ENCODE measurements at places on chromosomes 13 and 19.

DNA sequence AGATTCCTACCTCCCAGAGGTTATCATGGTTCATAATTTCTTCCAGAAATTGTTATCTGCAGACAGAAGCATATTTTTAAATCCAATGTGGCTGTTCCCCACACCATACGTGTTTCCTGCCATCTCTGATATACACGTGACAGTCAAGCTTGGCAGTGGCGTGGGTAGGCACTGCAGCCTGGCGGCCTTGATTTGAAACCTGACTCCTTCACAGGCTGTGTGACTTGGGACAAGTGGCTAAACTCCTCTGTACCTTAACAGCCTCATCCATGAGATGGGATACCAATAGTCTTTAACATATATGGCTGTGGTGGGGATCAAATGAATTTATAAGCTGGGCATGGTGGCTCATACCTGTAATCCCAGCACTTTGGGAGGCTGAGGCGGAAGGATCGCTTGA, 33.2 kb downstream of the DPF1 start:
- no peak for DNase-seq

DNA sequence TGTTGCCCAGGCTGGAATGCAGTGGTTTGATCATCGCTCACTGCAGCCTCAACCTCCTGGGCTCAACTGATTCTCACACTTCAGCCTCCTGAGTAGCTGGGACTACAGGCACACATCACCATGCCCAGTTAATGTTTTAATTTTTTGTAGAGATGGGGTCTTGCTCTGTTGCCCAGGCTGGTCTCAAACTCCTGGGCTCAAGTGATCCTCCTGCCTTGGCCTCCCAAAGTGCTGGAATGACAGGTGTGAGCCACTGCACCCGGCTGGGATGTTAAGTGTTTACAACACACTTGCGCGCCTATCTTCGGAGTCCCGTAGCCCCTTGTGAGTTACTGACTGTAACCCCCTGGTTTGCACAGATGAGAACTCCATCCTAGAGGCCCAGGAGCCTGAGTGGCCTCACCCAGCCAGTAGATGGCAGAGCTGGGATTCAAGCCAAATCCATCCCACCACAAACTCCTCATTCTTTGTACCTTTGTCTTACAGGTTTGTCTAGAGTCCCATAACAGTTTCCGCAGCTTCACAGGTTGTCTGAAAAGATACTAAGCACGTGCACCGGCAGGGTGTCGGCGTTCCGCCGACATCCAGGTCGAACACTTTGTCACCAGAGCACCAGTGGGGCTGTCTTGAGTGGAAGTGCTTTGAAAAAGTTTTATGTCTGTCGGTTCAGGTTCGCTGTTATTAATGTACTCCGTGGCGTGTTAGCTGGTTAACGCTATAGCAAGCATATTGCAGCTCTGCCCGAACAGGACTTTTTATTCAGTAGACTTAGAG, 14.7 kb downstream of the MAG start:
- DNase-seq, result no peak

- DNase-seq, result no peak
Measured at GRCh38 chr19:39937094-39937720, 2.8 kb upstream of the FCGBP start.

GRCh38 chr13:19159181-19159580, 22.4 kb downstream of the TUBA3C start:
- DNase-seq, result no peak

GRCh38 chr19:16435999-16436650, 35.6 kb downstream of the EPS15L1 start:
- DNase-seq, result no peak

GRCh38 chr13:28499609-28500008, 4.7 kb upstream of the FLT1 start:
- no peak for DNase-seq

- peak; percentile 49 for DNase-seq
Measured at GRCh38 chr13:109784590-109785140, 1.7 kb downstream of the IRS2 start.

DNA sequence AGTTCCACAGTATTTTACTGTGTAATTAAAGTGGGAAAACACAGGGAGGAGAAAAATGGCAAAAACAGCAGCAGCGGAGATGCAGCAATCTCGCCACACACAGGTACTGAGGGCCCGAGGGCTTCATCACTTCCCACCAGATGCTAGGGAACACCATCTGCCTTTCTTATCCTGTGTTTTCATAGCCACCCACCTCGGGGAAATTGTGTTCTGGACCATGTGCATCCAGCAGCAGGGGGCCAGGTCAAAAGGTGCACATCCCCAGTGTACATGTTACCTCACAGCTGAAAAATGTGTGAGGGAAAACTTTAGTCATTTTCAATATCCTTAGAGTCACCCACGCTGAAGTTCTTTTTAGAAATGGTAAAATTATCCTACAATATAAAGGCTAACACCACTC, 30.2 kb downstream of the PDCD5 start:
- DNase-seq, result no peak

- DNase-seq, result no peak
Measured at GRCh38 chr13:74629985-74630384, 495.8 kb upstream of the KLF12 start.

DNA sequence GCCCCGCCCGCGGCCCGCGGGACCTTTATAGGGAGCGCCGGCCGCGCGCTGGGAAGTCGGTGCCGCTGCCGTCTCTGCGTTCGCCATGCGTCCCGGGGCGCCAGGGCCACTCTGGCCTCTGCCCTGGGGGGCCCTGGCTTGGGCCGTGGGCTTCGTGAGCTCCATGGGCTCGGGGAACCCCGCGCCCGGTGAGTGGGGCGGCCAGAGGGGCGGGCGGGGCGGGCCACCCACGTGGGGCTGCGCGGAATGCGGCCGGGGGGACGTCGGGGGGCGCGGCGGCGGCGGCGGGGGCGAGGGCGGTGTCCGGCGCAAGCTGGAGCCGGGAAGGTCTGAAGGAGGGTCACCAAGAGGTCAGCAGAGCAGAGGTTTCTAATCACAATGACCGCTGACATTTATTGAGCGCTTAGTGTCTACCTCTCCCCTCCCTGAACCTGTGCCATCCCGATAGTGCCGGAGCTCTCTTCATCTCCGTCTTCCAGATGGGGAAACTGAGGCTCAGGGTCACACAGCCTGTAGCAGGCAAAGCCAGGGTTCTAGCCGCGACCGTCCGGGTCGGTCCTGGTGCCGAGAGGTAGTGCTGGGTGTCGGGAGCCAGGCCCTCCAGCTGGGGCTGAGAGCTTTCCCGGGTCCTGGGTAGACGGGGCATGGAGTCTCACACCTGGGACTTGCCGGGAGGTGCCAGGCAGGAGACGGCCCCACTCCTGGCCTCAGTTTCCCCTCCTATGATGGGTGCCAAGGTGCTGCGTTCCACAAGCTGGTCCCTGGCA, at the start of gene FSTL3:
FSTL3 (plus strand) TSS at position 54 of the 767 bp plus-strand sequence; CDS start at position 86, 32 bp downstream.
- DNase-seq, result no peak

DNA sequence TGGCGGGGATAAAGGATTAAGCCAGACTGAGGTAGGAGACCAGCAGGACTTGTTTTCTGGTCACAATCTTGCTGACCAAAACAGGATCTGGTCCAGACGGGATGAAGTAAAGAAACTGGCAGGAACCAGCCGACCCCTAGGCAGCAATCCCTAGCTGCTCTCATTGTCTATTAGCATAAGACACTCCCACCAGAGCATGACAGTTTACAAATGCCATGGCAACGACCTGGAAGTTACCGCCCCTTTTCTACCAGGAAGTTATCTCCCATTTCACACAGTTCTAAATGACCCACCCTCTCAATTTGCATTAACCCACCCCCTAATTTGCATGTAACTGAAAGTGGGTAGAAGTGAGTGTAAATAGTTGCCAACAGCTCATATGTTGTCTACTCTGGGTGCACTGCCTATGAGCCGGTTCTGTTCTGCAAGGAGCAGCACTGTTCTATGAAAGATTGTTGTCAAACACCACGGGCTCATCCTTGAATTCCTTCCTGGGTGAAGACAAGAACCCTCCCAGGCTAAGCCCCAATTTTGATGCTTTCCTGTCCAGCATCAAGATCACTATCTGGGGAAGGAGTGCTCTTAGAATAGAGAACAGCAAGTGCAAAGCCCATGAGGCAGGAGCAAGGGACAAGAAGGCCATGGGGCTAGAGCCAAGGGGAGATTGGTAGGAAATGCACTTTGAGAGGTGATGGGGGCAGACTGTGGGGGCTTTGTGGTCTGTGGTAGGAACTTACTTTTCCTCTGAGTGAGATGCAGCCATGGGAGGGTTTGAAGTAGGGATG, 13.9 kb upstream of the FBXO27 start:
- DNase-seq, result no peak

- DNase-seq, result no peak
Measured at GRCh38 chr19:30799865-30800755, 427.9 kb downstream of the ZNF536 start.

DNA sequence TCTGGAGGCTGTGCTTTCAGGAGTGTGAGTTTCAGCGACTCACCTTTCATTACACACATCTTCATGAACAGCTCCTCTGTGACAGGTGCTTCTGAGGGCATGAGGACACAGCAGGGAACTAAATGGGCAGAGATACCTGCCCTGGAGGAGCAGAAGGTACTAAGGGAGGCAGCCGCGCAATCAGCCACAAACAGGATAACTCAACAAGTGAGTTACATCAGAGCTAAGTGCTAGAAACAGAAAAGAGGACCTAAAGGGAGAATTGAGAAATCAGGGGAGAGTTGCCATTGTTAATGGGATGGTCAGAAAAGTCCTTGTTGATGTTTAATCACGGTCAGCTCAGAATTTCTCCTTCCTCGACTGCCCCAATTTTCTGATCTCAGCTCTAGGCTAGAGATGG, 42.5 kb downstream of the SYDE1 start:
- DNase-seq, result no peak

DNA sequence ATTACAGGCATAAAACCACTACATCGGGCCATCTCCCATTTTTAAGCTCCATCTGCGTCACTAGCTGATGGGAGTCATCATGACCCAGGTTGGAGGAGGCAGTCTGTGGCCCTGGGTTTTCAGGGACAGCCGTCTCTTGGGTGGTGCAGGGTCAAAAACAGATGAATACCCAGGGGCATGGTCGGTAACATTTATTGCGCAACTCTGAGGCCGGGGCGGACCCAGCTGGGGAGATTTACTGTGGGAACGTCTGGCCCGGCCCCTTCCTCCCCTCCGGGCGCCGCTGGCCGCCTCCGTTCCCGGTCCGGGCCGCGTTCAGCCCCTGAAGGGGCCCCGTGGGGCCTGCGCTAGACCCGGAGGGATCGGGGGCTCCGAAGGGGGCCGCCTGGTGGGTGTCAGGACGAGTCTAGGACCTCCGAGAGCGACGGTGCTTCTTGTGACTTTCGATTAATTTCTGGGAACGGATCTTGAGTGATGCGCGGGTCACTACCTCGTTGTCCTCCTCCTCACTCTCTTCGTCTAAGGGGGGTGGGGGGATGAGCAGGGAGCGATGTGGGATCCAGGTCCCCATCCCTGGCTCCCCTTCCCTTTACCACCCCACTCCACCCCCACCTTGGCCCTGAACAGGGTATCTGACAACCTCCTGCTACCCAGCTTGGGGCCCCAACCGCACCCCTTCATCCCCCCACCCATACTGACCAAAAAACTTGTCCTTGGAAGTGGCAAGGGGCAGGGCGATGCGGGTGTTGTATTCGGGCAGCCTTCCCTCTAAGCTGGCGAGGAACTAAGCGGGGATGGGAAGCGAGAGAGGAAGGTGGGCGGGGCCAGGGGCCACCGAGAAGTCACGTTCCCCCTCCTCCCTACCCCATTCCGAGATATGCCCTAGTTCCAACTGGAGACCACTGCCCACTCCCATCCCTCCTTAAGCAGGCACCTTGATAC, 1.6 kb upstream of the RGL3 start:
- no peak for DNase-seq

DNA sequence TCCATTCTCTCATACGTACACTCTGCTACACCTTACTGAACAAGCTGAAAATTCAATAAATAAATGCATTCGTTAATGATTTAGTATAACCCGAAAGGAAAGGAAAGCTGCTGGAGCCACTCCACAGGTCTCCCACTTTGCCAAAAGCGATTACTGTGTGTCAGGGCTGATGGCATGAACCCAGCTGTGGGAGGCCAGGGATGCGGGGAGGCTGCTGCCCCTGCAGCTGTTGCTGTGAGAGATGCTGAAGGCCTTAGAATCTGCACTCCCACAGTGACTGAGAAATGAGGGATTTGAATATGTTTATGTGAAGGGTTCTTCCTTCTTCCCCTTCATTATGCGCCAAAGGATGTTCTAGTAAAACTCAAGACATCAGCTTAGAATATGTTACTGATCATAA, 58.7 kb upstream of the NBEA start:
- DNase-seq, result no peak

DNA sequence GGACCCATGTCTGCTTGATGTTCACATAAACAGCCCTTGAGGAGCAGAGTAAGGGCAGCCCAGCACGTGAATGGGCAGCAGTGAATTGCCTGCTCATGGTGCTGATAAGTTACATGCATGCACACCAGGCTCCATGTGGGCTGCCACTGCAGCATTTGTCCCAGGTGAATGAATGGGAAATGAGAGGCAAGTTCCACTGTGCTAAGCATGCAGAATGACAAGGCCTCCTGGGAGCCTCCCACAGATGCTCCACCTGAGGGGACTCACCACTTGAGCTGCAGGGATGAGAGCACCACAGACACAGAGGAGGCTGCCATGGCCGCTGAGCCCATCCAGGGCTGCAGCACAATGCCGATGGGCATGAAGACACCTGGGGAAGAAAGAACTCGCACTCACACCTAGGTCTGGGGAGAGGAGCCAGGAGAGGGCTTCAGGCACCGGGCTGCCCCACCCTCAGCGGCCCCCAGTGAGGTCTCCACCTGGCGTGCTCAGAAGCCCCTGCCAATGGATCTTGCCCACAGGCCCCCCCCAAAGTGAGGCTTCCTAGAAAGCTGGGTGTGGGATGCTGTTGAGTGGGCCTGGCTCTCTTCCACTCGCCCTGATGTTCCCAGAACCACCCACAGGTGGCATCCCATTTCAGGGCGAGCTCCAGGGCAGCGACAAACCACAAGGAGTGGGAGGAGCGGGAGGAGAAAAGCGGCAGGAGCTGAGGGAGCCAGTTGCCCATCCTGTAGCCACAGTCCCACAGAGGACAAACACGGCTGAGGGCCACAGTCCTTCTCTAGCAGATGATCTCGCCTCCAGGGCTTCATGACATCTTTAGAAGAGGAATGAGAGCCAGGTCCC, 73.8 kb downstream of the CCDC70 start:
- no peak for DNase-seq

DNA sequence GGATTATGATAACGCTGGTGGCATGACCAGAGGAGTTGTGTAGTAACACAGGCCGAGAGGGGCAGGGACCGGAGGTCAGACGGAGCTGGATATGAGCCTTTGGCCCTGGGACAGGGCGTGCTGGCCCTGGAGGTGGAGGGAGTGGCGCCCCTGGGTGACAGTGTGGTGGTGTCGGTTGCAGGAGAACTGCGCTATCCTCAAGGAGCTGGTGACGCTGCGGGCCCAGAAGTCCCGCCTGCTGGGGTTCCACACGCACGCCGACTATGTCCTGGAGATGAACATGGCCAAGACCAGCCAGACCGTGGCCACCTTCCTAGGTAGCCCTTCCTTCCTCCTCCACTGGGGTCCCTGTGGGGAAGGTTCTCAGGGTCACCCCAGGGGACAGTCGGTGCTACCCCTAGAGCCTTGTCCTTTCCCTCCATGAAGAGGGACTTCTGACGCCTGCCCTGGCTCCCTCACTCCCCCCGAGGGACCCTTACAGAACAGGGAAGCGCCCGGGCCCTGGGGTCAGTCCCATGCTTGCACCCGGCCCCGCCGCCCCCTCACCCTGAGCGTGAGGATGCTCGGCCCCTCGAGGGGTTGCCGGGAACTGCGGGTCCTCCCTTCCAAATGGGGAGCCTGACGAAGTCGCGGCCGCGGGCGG, 12.8 kb upstream of the ZNF554 start:
- DNase-seq, result no peak

Measured in naive thymus-derived CD8-positive, alpha-beta T cell (primary cell).